ENCODE measurements at places on chromosomes 2 and 18.

DNA sequence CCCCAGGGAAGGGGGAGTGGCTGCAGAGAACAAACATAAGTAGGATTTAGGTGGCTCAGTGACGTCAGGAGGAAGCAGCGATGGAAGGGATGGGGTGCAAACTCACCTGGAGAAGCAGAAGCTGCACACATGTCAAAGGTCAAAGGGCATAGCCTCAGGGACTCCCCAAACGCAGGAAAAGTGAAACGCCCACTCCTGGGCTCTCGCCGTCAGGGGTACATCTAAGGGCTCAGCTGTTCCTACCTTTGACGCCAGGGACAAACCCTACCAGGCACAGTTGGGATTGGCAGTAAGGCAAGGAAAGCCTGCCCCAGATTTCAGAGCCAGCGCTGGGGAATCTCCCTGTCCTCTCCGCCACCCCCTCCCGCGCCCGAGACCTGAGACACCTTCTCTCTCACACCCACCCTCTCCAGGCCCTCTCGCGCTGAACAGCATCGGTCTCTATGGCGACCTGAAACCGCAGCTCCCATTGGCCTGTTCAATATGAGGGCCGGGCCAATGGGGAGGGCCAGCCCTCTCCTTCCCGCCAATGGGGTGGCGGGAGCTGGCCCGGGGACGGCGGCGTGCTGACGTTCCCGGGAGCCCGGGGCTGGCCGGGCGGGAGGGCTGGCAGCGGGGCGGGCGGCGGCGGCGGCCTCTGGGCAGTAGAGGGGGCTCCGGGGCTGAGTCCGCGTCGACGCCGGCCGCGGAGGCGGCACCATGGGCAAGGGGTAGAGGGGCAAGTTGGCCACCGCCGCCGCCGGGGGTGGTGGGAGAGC lies at the start of the genes CCDC148 and PKP4:
Gene CCDC148 (minus strand): TSS at position 445 of the 758 bp plus-strand sequence. CDS start 314 bp downstream, at position 131.
Gene PKP4 (plus strand): TSS at position 644 of the 758 bp plus-strand sequence. CDS start 76,233 bp downstream, outside the sequence.
- H3K27ac ChIP-seq, result peak within 1 kb of the TSS; percentile 90
- peak within 1 kb of the TSS; percentile 97 for H3K4me3 ChIP-seq
- H3K27me3 ChIP-seq, result peaks cover 9% of the 10 kb centered on the region
- no peaks in the 10 kb centered on the region for H3K36me3 ChIP-seq

DNA sequence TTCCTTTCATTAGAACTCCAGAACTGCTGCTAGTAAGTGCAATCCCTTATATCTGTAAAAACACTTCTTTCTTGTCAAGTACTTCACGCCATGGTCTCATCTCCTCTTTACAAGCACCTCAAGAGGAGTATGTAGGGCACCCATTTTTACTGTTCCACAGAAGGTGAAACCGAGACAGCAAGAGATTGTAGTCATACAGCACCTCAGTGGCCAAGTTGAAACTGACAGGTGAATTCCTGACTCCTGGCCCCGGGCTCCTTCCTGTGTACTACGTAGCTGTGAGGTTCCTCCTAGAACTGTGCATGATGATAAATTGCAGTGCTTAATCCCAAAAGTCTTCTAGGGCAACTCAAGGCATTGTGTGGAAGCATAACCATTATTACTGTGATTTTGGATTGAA lies 131.5 kb upstream of the MEIS1 start:
- DNase-seq, result no peak
- H3K27me3 ChIP-seq, result no peaks in the 10 kb centered on the region
- H3K36me3 ChIP-seq, result no peaks in the 10 kb centered on the region
- no peaks in the 10 kb centered on the region for H3K4me1 ChIP-seq
- H3K27ac ChIP-seq, result no peak overlapping the region

DNA sequence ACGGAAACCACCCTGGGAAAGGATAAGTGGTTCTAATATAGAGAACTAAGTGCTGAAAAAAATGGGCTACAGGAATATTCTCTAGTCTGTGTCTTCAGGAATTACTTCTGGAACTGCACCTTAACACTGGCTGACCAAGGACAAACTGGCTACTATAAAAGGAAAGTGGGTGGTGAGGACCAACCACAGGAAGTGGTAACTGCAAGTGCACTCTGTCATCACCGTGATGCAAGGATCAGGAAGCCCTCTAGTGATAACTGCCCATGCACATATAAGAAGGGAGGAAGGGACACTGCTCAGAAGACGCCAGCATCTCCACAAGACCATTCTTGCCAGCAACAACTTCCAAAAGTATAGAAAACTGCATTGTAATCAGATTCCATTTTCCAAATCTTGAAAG lies 424.4 kb upstream of the RGPD4 start:
- H3K36me3 ChIP-seq, result no peaks in the 10 kb centered on the region

DNA sequence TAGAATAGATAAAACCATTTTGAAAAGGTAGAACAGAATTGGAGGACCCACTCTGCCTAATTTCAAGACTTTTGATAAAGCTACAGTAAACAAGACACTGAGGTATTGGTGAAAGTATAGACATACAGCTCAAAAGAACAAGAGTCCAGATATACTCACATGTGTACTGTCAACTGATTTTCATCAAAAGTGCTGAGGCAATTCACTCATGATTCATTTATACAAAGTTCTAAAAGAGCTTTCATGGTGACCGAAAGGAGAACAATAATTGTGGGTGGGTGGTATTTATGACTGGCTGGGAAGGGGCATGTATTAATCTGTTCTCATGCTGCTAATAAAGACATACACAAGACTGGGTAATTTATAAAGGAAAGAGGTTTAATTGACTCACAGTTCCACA lies 7.3 kb downstream of the MAP4K3 start:
- no peak for DNase-seq
- H3K27me3 ChIP-seq, result no peaks in the 10 kb centered on the region
- no peak overlapping the region for H3K4me3 ChIP-seq
- H3K27ac ChIP-seq, result no peak overlapping the region
- H3K4me1 ChIP-seq, result peaks cover 44% of the 10 kb centered on the region
- H3K36me3 ChIP-seq, result no peaks in the 10 kb centered on the region

GRCh38 chr2:111638274-111638877 lies 245.6 kb downstream of the ANAPC1 start:
- no peak for DNase-seq
- peaks cover 13% of the 10 kb centered on the region for H3K27me3 ChIP-seq

DNA sequence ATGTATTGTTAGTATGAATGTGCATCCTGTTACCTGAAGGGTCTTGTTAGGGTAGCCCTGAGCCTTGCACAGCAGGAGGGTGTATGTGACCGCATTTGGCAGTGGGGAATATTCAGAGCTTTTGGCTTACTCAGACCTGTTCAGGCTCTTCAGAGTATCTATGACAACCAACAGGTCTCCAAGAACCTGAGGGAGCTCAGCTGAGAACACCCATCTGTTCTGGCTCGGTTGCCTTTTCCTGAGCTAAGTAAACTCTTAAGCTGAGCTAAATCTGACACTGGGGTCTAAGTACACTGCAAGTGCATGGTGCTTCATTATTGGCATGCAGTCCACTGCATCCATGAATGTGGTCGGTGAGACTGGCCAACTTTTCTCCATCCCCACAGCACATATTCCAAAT lies 92.4 kb upstream of the CHST9 start:
- no peaks in the 10 kb centered on the region for H3K36me3 ChIP-seq
- no peak overlapping the region for H3K4me3 ChIP-seq
- H3K4me1 ChIP-seq, result no peaks in the 10 kb centered on the region
- DNase-seq, result no peak
